ENCODE measurements at places on chromosomes 11 and 22. TPM values are rescaled to one million over a fixed set of nuclear protein-coding genes. Genes with fewer than 3 reads are reported as not detected.

UBQLN3 gene
- polyA plus RNA-seq, result not detected

ST14 gene
- polyA plus RNA-seq, result 76.9 TPM

MAPK11 gene
- 6.1 TPM for polyA plus RNA-seq

CPT1A gene
- polyA plus RNA-seq, result 5.3 TPM

- DNase-seq, result no peak
These were observed 20.8 kb downstream of the MED17 start for GRCh38 chr11:93804879-93805278.

GRCh38 chr11:116438651-116439360, 334.0 kb downstream of the BUD13 start:
- DNase-seq, result no peak

GRCh38 chr22:26542831-26543230, 30.6 kb upstream of the TFIP11 start:
- no peak for DNase-seq

- peak; percentile 9 for DNase-seq
These were observed 974 bp downstream of the DGCR8 start for GRCh38 chr22:20080776-20081654.

GRCh38 chr11:71452199-71453036, 585 bp upstream of the NADSYN1 start:
- no peak for DNase-seq

MS4A15 gene
- not detected for polyA plus RNA-seq

FGF19 gene
- polyA plus RNA-seq, result not detected

- peak; percentile 36 for DNase-seq
These were observed 51.5 kb downstream of the FAM181B start for GRCh38 chr11:82682003-82682751.

- no peak for DNase-seq
These were observed 88.1 kb downstream of the MAML2 start for GRCh38 chr11:96254854-96255253.

DNA sequence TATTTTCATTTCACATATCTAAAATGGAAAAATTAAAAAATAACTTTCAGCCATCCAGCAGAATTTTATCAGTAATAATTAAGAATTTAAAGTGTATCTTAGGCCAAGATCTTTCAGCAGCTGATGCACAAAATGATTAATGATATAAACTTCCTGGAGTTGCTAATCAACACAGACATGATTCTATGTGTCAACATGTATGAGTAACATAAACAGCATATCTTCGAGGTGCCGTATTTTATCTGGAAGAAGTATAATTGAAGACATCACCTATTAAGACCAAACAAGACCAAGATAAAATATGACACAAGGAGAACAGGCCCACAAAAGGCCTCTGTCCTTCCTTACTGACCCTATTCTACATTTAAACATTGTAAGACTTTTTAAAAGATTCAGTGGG, 45.2 kb downstream of the SLC5A12 start:
- DNase-seq, result peak; percentile 75

DNA sequence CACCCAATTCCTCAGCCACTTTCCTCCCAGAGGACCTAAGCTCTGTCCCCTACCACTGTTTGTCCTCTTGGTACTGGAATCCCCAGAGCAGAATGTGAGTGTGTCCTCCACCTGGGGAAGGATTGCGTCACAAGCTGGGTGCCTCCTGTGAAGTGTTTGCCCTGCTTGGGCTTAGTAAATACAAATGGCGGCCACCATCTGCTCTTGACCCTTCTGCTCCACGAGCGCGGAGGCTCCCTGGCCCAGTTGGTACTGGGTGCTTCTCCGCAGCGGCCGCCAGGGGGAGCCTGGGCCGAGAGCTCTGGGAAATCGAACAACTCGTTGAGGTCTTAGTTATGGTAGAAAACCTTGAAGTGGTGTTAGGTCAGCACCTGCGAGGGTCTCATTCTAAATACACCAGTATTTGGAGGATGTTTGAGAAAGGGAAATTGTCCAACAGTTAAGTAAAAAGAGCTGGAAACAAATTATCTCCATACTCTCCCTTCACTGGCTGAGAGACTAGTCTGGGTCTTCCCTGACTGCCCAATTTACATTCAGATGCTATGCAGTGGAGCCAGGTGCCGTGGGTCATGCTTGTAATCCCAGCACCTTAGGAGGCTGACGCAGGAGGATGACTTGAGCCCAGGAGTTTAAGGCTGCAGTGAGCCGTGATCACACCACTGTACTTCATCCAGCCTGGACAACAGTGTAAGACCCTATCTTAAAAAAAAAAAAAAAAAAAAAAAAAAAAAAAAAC, 74.6 kb upstream of the TEAD1 start:
- DNase-seq, result no peak

NR1H3 gene
- 8.5 TPM for polyA plus RNA-seq

GRCh38 chr11:128205796-128206195, 381.6 kb downstream of the ETS1 start:
- DNase-seq, result peak; percentile 59

DNA sequence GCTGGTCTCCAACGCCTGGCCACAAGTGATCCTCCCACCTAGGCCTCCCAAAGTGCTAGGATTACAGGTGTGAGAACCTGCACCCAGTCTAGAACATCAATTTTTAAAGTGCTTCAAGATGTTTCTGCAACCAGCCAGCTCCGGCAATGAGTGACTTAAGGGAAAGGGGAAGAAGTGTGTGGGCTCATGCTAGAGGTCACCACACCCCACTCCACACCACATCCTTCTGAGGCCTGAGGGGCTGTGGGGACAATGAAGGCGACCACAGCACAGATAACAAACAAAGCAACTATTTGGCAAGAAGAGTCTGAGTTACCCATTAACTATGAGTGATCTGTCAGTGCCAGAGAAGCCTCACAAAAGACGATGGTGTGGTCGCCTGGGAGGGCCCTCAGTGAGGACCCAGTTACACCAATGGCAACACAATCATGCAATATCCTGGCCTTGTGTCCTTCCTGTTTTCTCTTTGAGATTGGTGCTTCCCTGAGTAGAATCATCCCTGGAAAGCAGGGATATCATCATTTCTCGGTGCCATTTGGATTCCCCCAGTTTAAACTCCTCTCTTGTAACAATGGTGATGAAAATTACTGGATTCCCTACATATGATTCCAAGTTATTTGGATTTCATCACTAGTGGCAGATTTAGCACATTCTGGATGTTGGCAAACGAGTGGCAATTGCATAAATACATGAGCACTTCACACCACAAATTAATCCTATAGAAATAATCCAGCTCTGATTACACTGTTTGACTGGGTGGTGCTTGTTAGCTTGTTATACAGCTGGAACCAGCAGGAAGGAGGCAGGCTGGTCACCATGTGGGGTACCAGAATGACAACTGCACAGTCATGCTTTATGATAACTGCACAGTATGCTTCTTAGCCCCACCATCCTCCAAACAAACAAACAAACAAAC, 18.4 kb downstream of the ABTB2 start:
- no peak for DNase-seq

DNA sequence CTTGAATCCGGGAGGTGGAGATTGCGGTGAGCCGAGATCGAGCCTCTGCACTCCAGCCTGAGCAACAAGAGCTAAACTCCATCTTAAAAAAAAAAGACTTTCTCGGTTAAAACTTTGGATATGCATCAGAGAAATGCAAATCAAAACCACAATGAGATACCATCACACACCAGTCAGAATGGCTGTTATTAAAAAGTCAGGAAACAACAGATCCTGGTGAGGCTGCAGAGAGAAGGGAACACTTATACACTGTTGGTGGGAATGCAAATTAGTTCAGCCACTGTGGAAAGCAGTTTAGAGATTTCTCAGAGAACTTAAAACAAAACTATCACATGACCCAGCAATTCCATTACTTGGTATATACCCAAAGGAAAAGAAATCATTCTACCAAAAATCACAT, 619.4 kb upstream of the KIRREL3 start:
- DNase-seq, result no peak

CASP5 gene
- polyA plus RNA-seq, result not detected

C11orf87 gene
- not detected for polyA plus RNA-seq
